ENCODE measurements at places on chromosomes 4 and X. TPM values are rescaled to one million over a fixed set of nuclear protein-coding genes. Genes with fewer than 3 reads are reported as not detected.

ETNPPL gene
- total RNA-seq = not detected

DDIT4L gene
- 1.6 TPM for total RNA-seq

SRPK3 gene
- total RNA-seq = 9.5 TPM

RTL3 gene
- 1.6 TPM for total RNA-seq

TEX13B gene
- total RNA-seq = not detected

TMSB15B gene
- 9.9 TPM for total RNA-seq

PNMA5 gene
- total RNA-seq = not detected

GLRA3 gene
- not detected for total RNA-seq

GRCh38 chrX:20499763-20500162 is 233.1 kb upstream of the RPS6KA3 start:
- DNase-seq = no peak

DNA sequence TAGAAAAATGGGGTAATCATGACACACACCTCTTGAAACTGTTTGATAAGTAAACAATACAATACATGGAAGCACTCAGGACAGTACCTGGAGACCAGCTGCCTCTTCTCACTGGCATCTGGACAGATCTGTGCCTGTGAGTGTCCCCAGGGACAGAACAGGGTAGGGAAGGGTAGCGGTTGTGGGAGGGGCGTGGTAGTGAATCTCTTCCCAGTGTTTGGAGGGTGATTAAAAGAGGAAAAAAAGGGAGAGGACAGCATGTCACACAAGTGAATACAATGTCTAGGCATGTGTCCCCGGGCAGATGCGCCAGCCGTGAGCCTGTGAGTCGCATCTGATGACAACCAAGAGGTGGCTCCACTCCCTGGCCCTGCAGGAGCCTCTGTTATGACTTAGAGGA is 138.8 kb upstream of the MSX1 start:
- DNase-seq = no peak

DNA sequence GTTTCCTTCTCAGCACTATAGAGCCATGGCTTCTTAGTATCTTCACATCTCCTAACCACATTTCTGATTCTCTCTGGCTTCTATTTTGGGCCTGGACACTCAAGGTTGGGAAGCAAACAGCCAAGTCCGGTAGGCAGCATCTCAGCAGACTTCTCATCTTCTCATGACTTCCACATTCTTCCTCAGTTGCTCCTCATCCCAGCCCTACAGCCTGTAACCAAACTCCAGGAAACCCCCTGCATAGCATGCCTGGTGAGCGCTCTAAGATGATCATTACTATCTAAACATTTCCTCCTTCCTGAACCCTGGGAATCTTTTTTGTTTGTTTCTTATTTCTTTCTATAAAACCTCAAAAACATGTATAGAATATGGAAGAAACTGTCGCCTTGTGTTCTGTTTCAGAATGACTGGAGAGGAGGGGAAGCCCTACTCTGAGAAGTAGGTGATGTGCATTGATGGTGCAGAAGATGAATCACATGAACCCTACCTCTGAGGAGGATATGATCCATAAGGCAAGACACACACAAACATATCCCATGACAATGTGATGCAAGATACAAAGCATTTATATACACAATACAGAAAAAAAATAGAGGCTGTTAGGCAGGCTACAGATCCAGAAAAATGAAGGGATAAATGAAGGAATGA is 219.8 kb upstream of the GYPA start:
- no peak for DNase-seq

DNA sequence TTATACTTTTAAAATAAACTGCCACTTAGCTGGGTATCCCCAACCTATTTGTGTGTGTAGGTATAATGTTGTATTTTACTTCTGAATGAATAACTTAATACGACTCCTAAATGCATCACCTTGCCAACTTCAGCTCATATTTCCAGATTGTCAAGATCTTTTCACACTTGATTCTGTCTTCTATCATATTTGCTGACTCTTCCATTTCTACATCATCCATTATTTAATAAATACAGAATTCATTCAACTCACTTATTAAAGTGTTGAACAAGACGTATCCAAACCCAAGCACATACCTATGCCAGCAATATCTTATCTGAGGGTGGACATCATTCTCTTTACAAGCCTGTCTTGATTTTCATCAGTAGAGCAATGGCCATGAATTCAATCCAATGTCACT is 91.2 kb upstream of the FAM47C start:
- no peak for DNase-seq

DNA sequence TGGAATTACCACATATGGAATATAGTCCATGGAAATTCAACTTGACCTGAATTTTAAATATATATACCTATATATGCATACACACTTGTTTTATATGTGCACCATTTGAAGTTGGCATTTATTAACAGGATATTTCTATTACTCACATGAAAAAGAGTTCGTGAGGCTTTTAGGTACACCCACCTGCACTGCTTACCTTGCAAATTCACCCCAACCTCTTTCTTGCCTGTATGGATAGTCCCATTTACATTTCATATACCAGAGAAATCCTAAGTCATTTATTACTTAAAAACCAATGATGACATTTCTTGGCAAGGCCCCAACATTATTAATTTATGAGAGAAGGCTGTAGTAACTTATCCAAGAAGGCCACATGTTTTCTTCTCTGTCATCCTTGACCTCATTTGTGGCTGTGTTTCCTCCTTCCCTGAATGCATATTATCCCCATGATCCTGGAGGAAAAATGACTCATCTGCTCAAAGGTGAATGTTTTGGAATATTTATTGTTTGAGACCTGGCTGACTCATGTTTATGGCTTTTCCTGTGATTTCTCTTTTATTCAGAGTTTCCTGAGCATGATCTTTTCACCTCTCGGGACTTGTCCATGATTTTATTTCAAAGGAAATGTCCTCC is 62.2 kb upstream of the FAM241A start:
- no peak for DNase-seq

- DNase-seq = no peak
These were observed 44.8 kb downstream of the PDS5A start for GRCh38 chr4:39932776-39933402.

DNA sequence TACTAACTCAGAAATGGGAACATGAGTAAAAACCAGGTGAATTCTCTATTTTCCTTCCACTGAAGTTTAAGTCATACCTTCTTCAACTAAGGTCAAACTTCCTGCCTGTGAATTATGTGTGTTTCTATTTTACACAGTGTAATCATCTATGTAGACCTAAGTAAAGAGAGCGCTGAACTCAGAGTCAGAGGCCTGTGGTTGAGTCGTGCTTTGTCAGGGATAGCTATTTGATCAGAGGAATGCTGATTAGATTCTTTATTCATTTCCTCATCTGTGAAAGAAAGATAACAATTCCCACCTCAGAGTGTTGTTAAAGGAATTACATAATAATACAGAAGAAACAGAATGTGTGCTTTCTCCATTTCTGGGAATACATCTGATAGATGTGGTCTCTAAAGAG is 654.1 kb downstream of the STIM2 start:
- DNase-seq = no peak

GRCh38 chrX:31483336-31483735 is 411.5 kb upstream of the FTHL17 start:
- no peak for DNase-seq

- DNase-seq = no peak
These were observed 135.2 kb downstream of the EPHA5 start for GRCh38 chr4:65535113-65535512.

- DNase-seq = no peak
These were observed 404.1 kb downstream of the RAPGEF2 start for GRCh38 chr4:159506801-159507517.

- peak; percentile 86 for DNase-seq
These were observed at the start of gene SPCS3 for GRCh38 chr4:176319704-176320339. Gene SPCS3 (plus strand): TSS chr4:176319966. CDS start chr4:176320077, 111 bp downstream.

GRCh38 chrX:126552313-126553022 is at the start of gene DCAF12L1:
Gene DCAF12L1 (minus strand): TSS chrX:126552814. CDS start chrX:126552608, 206 bp downstream.
- no peak for DNase-seq

GRCh38 chr4:89949782-89950387 is 55.2 kb downstream of the MMRN1 start:
- no peak for DNase-seq

- DNase-seq = no peak
These were observed 69.6 kb downstream of the PPP2R2C start for GRCh38 chr4:6402566-6403399.

GRCh38 chr4:5970381-5971077 is 47.7 kb downstream of the C4orf50 start:
- no peak for DNase-seq

- no peak for DNase-seq
These were observed 1161.3 kb downstream of the C4orf33 start for GRCh38 chr4:130257271-130257670.
